ENCODE measurements at places on chromosomes 5 and 9. TPM values are rescaled to one million over a fixed set of nuclear protein-coding genes. Genes with fewer than 3 reads are reported as not detected.

KCNIP1 gene
- not detected for total RNA-seq

TMEM252 gene
- total RNA-seq: not detected

LSM11 gene
- total RNA-seq: 1.3 TPM

ITGA2 gene
- total RNA-seq: 9.4 TPM

LCN1 gene
- not detected for total RNA-seq

GLRA1 gene
- total RNA-seq: not detected

GDNF gene
- total RNA-seq: 0.11 TPM

GRCh38 chr5:41735213-41735612 is 135.0 kb downstream of the OXCT1 start:
- no peak for DNase-seq

DNA sequence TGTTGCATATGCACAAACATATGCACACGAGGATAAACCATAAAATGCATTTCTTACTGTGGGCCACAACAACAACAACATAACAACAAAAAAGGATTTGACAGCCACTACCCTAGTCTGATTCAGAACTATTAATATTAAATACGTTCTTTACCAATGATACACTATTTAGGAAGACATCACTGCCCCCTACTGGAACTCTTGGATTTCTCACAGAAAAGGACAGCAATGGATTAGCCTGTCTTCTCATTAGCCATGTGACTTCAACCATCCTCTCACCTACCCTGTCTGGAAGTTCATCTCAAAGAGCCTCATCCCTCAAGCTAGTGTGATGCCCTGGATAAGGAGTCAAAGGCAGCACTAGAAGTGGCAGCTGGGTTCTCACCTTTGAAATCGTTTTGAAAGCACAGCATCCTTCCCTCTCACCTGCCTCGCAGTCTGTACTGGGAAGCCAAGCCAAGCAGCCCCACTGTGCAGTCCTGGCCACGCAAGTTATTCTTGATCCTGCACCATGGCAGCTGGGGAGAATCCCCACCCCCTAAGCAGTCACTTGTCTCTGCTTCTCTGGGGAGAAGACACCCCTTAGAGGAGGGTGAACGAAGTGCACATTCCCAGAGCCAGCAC is 64.6 kb downstream of the SH3TC2 start:
- no peak for DNase-seq

- DNase-seq: peak; percentile 21
Observed at GRCh38 chr5:75566710-75567309, 44.4 kb upstream of the ANKDD1B start.

DNA sequence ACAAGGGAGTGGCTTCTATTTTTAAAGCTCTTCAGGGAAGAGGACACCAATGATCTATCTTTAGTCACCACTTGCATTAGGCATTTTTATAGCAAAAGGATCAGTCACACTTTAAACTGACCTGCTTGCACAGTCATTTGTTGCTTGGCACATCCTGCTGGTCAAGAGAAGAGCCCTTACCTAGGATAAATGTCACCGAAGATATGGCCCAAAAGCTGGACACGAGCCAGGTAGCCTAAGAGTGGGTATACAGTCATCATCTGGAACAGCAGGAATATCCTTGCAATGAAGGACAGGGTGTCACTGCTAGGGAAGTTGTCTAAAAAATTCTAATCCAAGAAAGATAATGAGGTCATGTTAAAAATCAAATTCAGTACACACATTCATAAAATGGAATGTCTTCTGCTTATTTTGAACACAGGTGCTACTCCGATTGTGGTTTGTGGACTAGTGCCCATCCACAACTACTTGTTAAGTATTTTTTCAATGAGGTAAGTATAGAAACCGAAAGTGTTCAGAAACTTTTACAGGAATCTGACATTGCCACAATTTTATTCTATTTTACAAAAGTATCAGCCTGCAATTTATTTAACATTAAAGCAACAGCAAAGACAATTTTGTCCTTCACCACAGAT is 78.4 kb downstream of the SLC38A9 start:
- DNase-seq: peak; percentile 36

DNA sequence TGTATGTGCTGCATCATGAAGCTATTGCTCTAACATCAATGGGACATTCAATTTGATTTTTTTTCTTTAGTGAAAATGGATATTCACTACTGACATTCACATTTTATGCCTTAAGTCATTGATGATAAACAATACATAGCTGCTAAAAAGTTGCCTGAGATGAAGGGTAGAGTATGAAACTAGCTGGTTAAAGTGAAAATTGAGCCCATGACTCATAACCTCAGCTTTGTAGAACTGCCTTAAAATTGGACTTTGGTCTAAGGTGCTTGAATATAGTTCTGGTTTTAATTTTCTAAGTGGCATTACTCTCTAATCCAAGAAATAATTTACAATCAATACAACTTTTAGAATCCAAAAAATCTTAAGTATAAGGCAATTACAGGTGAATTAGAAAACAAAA is 740.4 kb upstream of the RIOK2 start:
- DNase-seq: no peak

- no peak for DNase-seq
Observed at GRCh38 chr5:142680605-142681259, 5.2 kb downstream of the FGF1 start.

GRCh38 chr5:37804401-37804800 is 35.4 kb downstream of the GDNF start:
- no peak for DNase-seq

DNA sequence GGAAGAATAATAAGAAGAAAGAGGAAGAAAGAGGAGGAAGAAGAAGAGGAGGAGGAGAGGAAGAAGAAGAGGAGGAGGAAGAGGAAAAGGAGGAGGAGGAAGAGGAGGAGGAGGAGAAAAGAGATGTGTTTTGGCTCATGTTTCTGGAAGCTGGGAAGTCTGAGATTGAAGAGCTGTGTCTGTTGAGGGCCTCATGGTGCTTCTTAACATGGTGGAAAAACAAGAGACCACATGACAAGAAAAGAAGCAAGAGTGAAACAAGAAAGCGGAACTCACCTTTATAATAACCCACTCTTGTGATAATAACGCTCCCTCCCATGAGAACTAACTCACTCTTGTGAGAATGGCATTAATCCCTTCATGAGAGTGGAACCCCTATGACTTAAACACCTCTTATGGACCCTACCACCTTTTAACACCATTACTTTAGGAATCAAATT is 36.1 kb upstream of the RANBP6 start:
- DNase-seq: no peak

DNA sequence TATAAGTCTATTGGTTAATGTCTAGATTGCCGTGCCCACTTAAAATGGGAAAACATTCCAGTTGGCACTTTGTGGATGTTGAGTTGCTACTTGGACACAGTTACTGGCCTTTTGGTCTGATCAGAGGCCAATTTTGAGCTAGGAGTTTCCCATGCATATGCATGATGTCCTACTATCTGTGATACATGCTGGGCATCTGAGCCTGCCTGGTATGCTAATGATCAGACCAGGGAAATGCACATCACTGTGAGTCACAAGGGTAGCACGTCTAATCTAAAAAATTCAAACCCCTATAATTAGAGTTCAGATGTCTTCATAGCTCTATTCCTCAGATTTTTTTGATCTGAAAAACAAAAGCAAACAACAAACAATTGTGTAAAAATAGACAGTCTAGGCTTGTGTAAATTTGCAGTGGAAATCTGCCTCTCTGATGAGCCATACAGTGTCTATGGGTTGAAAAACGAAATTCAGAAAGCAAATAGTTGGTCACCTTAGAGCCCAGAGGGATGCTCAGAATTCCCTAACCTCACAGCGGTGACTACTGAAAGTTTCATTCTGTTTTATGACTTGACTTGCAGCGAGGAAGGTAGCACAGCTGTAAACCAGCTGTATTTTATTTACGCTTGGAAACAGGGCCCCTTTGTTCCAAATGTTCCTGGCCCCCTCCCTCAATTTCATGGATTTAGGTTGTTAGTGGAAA is 37.3 kb downstream of the PALM2AKAP2 start:
- DNase-seq: no peak

DNA sequence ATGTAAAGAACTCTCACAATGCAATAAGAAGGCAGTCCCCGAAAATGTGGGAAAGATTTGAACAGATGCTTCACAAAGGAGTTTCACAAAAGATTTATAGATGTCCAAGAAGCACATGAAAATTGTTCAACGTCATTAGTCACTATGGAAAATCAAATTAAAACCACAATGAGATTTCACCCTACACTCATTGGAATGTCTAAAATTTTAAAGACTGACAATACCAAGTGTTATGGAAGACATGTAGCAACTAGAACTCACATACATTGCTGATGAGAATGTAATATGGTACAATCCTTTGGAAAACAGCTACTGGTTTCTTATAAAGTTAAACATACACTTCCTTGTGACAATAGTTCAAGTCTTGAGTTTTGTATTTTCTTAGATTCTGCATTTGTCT is 11.0 kb upstream of the RECK start:
- DNase-seq: no peak

DNA sequence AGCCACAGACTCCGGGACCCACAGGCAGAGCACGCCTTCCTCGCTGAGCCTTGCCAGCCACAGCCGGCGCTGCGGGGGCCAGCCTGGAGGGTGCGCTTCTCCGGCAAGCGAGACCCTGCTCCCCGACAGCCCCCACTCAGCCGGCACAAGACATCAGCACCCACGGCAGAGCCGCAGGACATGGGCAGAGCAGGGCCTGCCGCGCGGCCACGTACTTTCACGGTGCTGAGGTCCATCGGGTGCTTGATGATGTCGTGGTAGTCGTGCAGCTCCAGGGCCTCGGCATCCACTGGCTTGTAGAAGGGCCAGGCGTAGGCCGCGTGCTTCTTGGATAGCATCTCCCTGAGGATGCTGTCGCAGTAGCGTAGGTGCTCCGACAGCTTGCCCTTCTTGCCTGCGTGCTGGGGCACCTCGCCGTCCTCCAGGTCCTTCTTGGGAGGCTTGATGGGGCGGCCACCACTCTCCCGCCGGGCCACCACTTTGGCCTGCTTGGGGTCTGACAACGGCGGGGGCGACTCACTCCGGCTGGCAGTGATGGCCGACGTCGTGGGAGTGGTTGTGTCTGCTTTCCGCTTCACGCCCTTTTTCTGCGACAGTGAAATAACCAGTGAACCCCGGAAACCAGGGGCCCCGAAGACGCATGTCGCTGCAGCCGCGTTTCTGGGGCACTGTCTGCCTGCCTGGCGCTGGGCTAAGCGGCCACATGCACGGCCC is 19.8 kb downstream of the BRD3 start:
- no peak for DNase-seq

DNA sequence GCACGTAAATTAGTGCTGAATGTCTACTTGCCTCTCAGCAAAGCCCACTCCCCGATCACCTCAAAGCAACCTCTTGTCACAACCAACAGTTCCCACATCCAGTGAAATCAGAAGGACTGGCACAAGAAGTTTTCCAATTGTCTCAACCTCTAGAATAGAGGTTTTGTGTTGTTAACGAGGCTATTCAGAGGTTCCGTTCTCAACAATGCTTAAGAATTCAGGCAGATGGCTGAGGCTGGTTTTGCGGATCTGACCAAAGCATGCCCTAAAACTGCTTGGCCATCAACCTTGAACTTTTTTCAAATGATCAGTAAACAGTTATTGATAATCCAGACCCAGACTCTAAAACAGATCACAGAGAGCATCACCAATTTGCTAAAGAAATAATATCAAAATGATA is 52.9 kb downstream of the MAPKAP1 start:
- no peak for DNase-seq

All from heart right ventricle (tissue), 16 donors.